ENCODE measurements at places on chromosomes 7 and 10.

GRCh38 chr7:76069238-76069638 is 21.3 kb downstream of the MDH2 start:
- peak; percentile 86 for DNase-seq

DNA sequence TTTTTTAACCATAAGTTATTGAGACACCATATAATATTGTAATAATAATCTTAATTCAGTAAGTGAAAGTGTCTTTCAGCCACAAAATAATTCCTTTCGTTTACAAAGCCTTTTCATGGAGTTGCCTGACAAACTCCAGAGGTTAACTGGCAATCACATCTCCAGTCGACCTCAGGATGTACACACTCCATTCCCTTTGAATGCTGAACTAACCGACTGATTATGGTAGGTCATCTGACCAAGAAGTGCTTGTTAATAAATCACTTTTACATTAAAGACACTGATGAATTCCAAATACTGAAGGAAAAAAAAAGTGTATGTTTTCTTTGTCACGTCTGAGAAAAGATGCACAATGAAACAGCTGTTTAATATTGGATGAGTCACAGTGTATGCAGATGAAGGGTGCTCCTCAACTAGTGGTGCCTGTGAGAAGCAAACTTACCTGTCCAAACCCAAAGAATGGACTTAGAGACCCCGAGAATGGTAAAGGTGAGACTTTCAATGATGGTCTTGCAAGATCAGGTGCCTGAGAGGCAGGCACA is 348.1 kb upstream of the VWC2 start:
- DNase-seq: no peak

GRCh38 chr10:20105931-20106330 is 289.7 kb downstream of the PLXDC2 start:
- DNase-seq: no peak

- no peak for DNase-seq
These were observed 688.9 kb upstream of the POT1 start for GRCh38 chr7:125618516-125618915.

GRCh38 chr10:62384057-62384446 is 9.9 kb downstream of the ZNF365 start:
- peak; percentile 3 for DNase-seq

DNA sequence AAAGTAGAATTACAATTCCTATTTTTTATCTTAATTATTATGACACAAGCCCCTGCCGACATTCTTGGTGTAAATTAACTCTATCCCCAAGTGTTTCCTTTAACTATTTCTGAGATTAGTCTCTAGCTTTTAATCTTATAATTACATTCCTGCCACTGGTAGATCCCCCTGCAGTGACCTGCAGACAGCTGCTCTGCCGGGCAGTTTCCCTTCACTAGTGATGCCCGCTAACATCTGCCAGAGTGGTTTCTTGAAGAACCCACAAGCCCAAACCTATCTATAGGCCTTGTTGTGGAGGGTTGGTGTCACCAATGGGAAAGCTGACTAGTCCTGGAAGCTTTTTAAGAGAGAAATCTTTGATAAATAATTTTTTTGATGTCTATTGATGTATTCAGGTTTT is 50.0 kb downstream of the ADAM22 start:
- no peak for DNase-seq

GRCh38 chr7:13189668-13190067 is 502.2 kb downstream of the ARL4A start:
- no peak for DNase-seq

DNA sequence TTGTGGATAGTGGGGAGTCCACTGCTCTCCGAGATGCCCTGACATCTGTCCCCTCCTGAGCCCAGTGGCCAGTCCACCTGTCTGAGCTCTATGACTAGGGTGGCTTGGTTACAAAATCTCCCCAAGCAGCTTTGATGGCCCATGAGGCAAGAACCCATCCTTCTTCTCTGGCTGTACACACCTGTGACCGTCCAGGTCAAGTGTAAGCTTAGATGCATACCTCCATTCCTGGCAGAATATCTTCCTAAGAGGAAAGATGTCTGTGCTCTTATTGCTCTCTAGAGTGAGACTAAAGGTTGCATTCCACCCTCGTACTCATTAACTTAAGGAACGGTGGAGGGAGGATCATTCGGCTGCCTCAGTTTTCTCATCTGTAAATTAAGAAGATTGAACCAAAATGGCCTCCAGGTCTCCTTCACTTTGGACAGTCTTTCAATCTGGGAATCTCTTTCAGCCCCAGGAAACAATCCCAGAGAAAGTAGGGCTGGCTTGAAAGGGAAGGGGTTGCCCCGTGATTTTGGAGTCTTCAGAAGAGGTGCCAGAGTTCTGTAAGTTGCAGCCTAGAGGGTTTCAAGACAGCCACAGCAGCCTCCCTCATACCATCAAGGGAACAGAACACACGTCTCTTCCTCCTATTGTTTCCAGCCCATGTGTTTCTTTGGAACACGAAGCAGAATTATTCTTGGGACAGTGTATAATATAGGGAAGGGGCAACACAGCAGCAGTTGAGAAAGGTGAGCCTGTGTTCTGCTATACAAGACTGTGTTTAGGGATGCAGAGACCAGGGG is 5.5 kb downstream of the HOXA4 start:
- DNase-seq: no peak

DNA sequence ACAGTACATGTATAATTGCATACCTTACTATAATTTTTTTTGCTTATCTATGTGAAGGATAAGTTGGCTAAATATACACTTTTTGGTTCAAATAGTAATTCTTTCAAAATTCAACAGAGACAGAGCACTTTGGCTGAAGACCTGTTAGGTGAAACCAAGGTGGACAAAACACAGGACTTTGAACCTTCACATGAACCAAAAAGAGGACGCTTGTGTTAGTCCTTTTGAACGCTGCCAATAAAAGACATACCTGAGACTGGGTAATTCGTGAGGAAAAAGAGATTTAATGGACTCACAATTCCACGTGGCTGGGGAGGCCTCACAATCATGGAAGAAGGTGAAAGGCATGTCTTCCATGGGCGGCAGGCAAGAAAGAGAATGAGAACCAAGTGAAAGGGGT is 4.7 kb upstream of the AGMO start:
- DNase-seq: no peak

DNA sequence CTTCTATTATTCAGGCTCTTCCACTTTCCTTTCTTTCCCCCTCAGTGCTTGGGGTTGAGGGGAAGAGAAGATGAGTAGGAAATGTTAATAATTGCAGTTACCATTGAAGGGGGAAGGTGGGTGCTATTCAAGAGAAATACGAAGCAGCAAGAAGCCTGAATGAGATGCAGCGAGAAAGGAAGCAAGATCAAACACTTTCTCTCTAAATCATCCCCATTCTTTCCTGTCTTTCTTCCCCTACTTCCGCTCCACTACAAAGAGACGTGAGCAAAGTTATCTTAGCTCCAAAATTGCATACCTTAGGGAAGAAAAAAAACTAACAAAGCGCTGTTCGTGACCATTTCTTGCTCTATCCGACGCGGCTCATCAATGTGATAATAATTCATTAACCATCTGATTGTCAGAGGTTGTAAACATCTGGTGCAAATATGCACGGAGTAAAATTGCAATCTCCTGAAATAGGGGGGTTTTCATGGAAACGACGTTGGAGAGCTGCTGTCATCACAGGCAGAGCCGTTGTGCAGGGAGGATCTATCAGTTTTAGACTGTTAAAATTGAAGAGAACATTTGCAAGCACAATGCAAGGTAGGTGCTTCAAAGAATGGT is 15.2 kb upstream of the PARD3 start:
- DNase-seq: no peak

DNA sequence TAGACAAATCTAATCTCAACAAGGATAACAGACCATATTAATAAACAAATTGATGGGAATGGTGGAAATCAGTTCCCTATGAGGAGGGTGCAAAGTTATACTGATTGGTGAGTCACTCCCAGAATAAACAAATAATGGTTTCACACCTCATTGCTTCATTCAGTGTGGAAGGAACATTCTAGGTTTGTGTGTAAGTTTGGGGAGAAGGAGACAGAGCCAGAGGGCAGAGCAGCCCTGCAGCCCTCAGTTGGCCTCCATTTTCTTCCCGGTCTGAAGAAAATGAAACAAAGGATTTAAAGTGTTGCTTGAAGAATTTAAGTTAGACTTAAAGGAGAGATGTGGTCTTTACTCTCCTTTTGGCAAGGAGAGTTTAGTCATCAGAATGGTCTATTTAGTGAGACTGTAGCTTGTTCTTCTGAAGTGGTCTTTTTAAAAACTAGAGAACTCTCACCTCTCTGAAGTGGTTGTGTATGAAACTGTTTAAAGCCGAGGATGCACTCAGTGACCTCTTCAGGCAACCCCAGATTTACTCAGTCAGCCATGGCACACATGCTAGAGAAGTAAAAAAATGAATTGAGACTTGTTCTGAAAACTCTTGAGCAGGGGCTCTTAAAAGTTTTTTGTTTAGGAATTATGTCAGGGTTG is 27.2 kb downstream of the IKZF1 start:
- DNase-seq: no peak

DNA sequence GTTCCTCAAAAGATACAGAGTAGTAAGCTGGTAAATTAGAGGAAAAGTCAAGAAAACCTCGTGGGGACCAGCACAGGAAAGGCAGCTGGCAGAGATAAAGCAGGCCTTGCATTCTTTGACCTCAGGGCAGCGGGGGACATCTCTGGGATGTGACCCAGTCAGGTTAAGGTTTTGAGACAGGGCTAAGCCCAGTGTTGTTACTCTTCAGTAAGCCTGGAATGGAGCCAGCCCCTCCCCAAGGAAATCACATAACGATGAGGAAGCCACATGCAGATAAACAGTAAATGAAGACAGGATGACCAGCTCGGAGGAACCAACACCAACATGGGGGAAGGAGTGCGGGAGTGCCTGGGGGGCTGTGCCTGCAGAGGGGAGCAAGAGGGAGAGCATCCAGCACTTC is 99.6 kb downstream of the JAZF1 start:
- peak; percentile 52 for DNase-seq

DNA sequence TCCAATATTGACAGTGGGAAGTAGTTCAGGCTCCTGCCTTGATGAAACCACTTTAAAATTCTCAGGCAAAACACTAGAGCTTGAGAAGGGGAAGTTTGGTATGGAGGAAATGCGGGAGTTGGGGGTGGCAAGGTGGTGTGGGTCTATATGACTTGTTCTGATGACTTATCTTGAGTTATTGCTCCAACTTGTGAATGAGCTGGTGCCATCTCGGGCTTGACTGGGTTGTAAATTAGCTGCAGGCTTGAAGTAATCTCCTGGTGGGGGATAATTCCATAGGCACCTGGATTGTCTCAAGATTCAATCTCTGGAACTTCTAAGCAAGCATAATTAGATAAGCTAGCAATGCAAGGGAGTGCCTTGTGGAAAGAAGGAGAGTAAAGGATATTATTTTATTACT is 29.0 kb downstream of the MRPL32 start:
- no peak for DNase-seq

GRCh38 chr10:71771821-71772617 is 1.3 kb downstream of the VSIR start:
- DNase-seq: peak; percentile 41

DNA sequence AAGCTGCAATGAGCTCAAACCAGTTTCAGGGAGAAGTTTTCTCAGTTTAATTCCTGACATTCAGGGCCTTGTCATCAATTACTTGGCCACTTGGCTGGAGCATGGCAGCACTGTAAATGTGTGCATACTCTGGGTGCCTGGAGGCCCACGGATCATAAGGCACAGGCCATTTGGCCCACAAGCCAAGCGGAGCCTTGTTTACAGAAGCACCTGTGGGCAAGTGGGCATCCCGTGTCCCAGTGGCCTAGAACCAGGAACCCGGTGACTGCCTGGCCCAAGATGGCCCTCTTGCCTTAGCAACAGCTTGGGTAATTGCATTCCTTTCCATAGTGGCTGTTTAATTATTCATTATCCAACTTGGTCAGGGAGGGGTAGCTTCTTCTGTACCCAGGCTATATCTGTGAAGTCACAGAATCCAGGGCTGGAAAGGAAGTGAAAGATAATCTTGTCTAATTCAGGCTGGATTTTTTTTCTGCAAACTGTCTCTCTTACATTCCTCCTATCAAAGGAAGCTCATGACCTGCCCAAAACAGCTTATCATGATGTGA is 426.4 kb upstream of the ZMIZ1 start:
- no peak for DNase-seq

DNA sequence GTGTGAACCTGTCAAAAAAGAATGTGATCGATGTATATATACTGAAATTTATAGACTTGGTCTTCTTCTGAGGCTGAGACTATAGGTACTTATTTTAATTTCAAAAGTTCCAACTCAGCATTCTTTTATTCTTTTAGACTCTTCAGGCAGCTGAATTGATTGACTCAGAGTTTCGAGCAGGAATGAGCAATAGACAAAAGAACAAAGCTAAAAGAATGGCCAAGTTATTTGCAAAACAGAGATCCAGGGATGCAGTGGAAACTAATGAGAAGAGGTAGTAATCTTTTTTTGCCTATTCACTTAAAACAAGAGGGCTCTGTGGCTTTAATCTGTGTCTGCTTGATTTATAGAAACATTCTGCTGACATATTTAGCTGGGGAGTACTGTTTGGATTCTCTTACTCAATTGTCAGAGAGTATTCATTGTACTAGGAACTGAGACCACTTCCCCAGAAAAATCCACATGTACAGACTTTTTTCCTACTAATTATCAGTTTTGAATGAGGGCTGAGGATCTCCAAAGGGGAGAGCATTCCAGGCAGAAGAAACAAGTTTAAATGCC is 30.1 kb downstream of the BTAF1 start:
- DNase-seq: no peak

- DNase-seq: no peak
These were observed 270.3 kb upstream of the SORCS1 start for GRCh38 chr10:107434854-107435253.

DNA sequence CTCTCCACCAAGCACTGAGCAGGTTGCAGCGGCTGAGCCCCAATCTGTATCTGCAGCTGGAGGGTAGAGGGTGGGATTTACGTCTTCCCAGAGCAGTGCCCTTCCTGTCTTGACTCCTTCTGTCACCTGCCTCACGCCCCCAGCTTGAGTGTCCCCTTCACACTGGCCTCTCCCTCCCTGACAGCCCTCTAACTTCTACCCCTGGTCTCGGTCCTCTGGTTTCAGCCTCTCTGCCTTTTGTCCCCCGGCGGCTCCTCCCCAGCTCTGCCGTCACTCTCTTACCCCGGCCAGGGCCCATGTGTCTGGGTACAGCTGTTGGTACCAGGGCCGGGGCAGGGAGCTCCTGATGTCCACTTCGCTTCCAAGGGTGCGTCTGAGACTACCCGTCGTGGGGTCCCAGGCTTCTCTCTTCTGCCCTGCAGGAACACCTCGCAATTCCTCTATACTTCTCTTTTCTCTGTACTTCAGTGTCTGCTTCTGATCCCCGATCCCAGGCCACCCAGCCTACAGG is 654 bp downstream of the MUC3A start:
- DNase-seq: no peak

- peak; percentile 10 for DNase-seq
These were observed 3.8 kb upstream of the KAT6B start for GRCh38 chr10:74822521-74823089.

- no peak for DNase-seq
These were observed 16.3 kb downstream of the MTPN start for GRCh38 chr7:135960709-135961451.

DNA sequence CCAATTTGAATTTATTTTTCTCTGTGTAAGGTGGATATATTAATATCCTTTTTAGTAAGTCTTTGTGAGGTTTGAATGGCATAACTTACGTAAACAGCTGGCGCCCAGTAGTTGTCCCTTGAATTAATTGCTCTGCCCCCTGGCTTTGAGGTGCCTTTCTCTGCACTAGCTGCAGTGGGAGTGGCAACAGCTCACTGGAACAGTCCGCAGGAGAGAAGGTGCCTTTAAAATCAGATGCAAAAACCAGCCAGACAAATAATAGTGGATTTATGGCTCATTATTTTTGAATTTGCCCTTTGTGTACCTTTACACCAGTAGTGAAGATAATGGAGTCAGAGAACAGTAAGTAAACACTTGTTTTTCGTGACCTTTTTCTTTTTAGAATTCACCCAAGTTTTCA is 11.8 kb downstream of the FERD3L start:
- no peak for DNase-seq

GRCh38 chr10:38003026-38003425 is 7.4 kb upstream of the ZNF33A start:
- DNase-seq: no peak

Data from HL-60 (cell line).